Thoracic aorta (tissue), 2 donors: ENCODE measurements at places on chromosomes 16 and 17. TPM values are rescaled to one million over a fixed set of nuclear protein-coding genes. Genes with fewer than 3 reads are reported as not detected.

The TMC8 gene
- 5.6 TPM for total RNA-seq

The CHST6 gene
- 8.3 TPM for total RNA-seq

The TMC5 gene
- total RNA-seq: 0.71 TPM

The NPIPA2 gene
- 12.8 TPM for total RNA-seq

The DOC2B gene
- 7.5 TPM for total RNA-seq

The EVPLL gene
- not detected for total RNA-seq

The SCGB1C2 gene
- not detected for total RNA-seq

- no peaks in the 10 kb centered on the region for H3K27me3 ChIP-seq
- DNase-seq: no peak
- no peak overlapping the region for H3K27ac ChIP-seq
- no peak overlapping the region for H3K4me3 ChIP-seq
- H3K36me3 ChIP-seq: peaks cover 64% of the 10 kb centered on the region
Measured at GRCh38 chr16:23491490-23492391, 18.6 kb downstream of the GGA2 start.

GRCh38 chr17:28549236-28550132 is 2.9 kb downstream of the UNC119 start:
- peaks cover 30% of the 10 kb centered on the region for H3K4me1 ChIP-seq
- DNase-seq: no peak
- H3K27ac ChIP-seq: no peak overlapping the region

DNA sequence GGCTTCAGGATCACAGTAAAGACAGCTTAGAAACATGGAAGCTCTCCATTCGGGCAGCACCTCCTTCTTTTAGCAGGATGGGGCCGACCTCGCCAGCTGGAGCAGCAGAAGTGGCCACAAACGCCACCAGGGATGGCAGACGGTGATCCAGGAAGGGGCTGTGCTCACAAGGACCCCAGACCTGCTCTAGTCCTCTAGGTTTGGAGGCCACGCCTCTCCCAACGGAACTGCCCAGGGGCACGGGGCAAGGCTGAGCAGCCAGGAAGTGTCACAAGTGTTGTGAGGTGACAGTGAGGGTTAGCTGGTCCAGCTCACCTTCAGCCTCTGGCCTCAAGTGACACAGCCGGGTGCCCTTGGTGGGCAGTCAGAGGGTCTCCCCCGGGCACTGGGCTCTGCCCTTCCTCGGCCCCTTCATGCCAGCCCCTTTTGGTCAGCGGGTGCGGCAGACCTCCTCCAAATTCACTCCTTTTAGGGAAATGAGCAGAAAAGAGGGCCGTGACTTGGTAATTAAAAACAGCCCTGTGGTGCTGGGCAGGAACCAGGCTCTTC is 20.4 kb downstream of the CEP295NL start:
- H3K27ac ChIP-seq: peak overlapping the region; percentile 91
- no peak for DNase-seq
- H3K4me3 ChIP-seq: peak overlapping the region; percentile 59
- peaks cover 51% of the 10 kb centered on the region for H3K4me1 ChIP-seq
- no peaks in the 10 kb centered on the region for H3K36me3 ChIP-seq
- H3K27me3 ChIP-seq: no peaks in the 10 kb centered on the region

- H3K27me3 ChIP-seq: no peaks in the 10 kb centered on the region
- DNase-seq: no peak
- no peak overlapping the region for H3K4me3 ChIP-seq
- no peaks in the 10 kb centered on the region for H3K36me3 ChIP-seq
- no peak overlapping the region for H3K27ac ChIP-seq
Measured at GRCh38 chr17:61221181-61221580, 178.5 kb upstream of the TBX2 start.

DNA sequence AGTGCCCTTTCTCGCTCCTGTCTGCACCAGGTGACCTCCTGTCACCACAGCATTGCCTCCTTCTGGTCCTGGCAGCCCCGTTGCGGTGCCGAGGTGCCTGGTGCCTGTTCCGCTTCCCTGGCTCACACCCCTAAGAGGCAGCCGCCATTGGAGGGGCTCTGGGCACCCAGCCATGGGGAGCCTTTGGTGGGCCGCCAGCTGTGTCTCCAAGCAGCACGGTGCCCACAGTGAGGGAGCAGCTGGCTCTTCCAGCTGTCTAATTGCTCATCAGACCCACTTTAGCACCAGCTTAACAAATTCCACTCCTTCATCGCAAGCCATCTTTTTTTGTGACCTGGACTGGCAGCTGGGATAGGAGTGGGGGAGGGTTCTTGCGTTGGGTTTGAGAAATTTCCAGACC is 276.1 kb downstream of the SNX29 start:
- no peak overlapping the region for H3K27ac ChIP-seq
- no peak overlapping the region for H3K4me3 ChIP-seq
- H3K4me1 ChIP-seq: no peaks in the 10 kb centered on the region
- no peaks in the 10 kb centered on the region for H3K36me3 ChIP-seq
- DNase-seq: no peak
- no peaks in the 10 kb centered on the region for H3K27me3 ChIP-seq

- no peaks in the 10 kb centered on the region for H3K27me3 ChIP-seq
- peaks cover 34% of the 10 kb centered on the region for H3K4me1 ChIP-seq
- H3K4me3 ChIP-seq: no peak overlapping the region
- H3K27ac ChIP-seq: no peak overlapping the region
- no peaks in the 10 kb centered on the region for H3K36me3 ChIP-seq
Measured at GRCh38 chr17:28944862-28945741, 6.2 kb downstream of the PHF12 start.

DNA sequence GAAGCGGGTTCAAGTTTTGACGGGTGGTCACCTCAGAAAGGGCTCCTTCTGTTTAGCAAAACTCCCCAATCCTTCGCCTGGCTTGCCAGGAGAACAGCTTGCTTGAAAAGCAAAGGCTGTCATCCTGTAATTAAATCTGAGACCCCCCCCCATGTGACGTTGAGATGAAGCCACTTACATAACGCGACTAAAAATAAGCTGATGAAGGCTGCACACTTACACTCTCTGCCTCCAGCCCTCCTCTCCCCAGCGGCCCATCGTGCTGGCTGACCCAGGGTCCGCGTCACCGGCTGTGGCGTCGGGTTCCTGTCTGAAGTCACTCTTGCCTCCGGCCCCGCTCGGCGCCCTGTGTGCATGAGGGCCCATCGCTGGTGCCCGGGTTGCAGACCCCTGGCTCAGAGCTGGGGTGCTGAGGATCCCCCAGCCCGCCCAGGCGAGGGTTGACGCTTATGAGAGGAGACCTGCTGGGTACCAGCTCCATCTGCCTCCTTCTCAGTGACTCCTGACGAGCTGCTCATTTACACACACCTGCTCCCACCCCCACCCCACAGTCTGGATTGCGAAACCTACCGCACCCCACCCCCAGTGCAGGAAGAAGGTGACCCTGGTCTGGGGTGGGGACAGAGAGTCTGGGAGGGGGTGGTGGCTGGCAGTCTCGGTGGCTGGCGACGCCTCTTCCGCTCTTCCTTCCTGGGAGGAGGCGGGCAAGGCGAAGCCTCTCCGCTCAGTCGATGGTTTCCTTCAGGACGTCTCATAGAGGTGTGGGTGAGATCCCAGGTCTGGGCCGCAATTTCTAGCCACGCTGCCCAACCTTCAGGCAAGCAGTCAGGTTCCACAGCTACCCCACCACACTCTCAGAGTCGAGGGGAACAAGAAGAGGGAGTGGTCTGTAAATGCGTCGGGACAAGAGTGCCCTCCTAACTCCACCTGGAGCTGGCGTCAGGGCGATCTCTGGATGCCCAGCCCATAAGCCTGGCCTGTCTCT is 3.1 kb upstream of the BAIAP2 start:
- H3K4me3 ChIP-seq: no peak overlapping the region
- no peaks in the 10 kb centered on the region for H3K36me3 ChIP-seq
- no peak for DNase-seq
- peaks cover 35% of the 10 kb centered on the region for H3K4me1 ChIP-seq
- H3K27ac ChIP-seq: no peak overlapping the region

GRCh38 chr16:64687786-64688185 is 434.1 kb downstream of the CDH11 start:
- H3K4me3 ChIP-seq: no peak overlapping the region
- H3K36me3 ChIP-seq: no peaks in the 10 kb centered on the region
- H3K27me3 ChIP-seq: no peaks in the 10 kb centered on the region

- no peak overlapping the region for H3K4me3 ChIP-seq
- DNase-seq: no peak
- H3K27me3 ChIP-seq: no peaks in the 10 kb centered on the region
- no peak overlapping the region for H3K27ac ChIP-seq
Measured at GRCh38 chr16:27164352-27164751, 39.0 kb upstream of the KDM8 start.

GRCh38 chr17:45809499-45809898 is 25.4 kb downstream of the CRHR1 start:
- H3K27me3 ChIP-seq: no peaks in the 10 kb centered on the region
- peaks cover 5% of the 10 kb centered on the region for H3K4me1 ChIP-seq
